ENCODE measurements at places on chromosomes 16 and 17.

DNA sequence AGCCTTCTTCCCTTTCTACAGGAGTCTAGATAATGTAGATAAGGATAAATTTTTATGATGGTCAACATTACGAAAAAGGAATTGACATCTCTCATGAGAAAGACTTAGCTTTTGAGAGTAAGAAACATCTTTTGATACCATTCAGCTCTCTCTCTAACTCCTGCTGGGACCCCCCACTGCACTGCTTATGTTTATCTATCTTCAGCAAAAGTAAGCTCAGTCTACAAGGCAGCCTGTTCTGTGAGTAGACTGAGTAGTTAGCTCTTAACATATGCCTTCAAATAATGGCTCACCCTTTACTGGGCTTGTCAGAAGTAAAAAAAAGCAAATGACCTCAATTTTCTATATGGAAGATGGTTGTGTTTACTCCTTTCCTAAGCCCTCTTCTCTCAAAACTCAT, 372.2 kb upstream of the CDH11 start:
- DNase-seq: no peak

GRCh38 chr16:8505327-8505991, 84.9 kb downstream of the TMEM114 start:
- DNase-seq: no peak

DNA sequence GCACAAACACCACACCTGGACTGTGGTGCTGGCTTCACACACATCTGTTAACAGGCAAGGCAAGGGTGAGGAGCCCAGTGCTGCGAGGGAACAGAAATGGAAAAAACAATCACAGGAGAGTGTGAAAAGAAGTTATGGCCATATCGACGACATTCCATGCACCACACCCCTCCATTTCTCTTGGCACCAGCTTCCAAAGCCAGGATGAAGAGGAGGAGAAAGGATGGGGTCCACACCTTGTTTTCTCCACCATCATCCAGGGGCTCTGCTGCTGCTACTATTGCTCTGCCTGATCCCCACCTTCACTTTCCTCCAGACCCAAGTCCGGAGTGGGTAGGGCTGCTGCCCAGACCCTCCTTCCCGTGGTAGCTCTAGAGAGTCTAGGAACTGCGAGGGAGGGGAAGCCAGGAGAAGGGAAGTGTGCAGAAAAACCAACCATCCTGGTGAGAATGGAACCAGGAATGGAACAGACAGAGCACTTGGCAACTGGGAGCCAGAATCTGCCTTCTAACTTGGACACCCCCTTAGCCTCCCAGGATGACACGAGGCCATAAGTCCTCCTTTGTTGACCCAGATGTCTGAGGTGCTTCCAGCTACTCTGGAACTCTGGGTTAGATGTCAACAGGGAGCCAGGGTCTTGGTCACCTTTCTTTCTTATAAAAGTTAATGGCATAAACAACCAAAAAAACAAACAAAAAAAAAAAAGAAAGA, 1.2 kb upstream of the PROCA1 start:
- DNase-seq: no peak

GRCh38 chr16:72961115-72961832, 86.7 kb downstream of the ZFHX3 start:
- DNase-seq: no peak

- no peak for DNase-seq
Measured at GRCh38 chr17:82098939-82099763, 1.1 kb upstream of the FASN start.

GRCh38 chr16:71327720-71328119, 30.8 kb upstream of the CALB2 start:
- DNase-seq: no peak

DNA sequence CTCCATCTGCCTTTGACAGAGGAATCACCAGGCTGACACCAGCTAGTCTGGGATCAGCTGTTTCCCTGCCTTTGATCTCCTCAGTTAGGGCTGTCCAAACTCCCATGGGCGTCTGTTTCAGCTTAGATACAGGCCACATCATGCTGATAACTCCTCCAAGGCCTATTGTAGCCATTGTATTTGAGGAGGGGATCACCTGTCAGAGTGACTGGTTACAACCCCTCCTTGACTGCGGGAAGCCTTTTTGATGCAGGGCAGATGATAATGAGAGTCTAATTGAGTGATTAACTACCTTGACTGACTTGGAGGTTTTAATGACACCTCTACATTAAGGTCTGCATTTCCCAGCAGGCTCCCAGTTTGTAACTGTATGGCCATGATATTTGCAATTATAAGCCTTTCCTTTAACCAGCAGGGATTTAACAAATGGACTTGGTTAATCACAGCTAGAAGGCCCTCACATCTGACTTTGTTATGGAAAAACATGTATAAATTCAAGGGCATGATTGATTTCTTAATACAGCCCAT, 863.5 kb downstream of the KCNJ2 start:
- DNase-seq: no peak

- no peak for DNase-seq
Measured at GRCh38 chr17:16313139-16314090, 39.9 kb downstream of the CENPV start.

- no peak for DNase-seq
Measured at GRCh38 chr17:2094891-2095535, 40.1 kb downstream of the HIC1 start.

DNA sequence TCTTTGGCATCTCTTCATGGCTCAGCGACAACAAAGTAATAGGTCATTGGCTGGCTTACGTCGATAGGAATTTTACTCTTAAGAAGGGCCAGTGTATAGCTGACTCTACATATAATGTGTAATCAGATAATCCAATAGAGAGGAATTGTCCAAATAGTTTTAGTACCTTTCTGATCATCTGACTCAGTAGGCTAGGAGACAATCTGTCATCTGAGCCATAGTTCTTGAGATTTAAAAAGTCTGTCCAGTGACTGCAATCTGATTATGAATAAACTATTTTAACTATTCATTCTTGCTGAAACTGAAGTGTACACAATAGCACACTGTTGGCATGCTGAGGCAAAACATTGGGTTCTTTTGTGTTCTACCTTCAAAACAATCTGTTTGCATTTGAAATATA, 21.4 kb upstream of the NOL11 start:
- DNase-seq: no peak

DNA sequence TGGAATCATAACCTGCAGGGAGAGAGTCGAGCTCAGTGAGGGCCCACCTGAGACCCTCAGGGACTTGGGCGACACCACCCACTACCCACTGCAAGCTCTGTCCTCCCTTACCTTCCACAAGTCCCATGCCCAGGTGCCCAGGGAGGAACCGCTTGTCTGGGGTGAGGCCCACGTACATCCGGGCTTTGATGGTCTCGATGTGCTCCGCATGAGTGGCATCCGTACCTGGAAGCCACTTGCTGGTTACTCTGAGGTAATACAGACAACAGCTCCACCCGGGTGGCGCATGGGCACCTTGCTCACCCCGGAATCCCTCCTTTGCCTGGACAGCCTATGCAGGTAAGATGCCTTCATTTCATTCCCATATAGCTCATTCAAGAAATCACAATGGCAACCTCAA, 24.8 kb downstream of the MIEF2 start:
- no peak for DNase-seq

All from C1 segment of cervical spinal cord (tissue), 14 donors.